ENCODE measurements at places on chromosomes 4 and X. TPM values are rescaled to one million over a fixed set of nuclear protein-coding genes. Genes with fewer than 3 reads are reported as not detected.

GRCh38 chrX:144531877-144532276, 648.0 kb downstream of the UBE2NL start:
- H3K27ac ChIP-seq, result no peak overlapping the region
- no peaks in the 10 kb centered on the region for H3K4me1 ChIP-seq
- H3K36me3 ChIP-seq, result no peaks in the 10 kb centered on the region
- DNase-seq, result no peak

- DNase-seq, result no peak
- H3K36me3 ChIP-seq, result no peaks in the 10 kb centered on the region
- no peak overlapping the region for H3K27ac ChIP-seq
- no peaks in the 10 kb centered on the region for H3K27me3 ChIP-seq
These were observed 1086.9 kb downstream of the PCDH7 start for GRCh38 chr4:31807036-31807435.

- peaks cover 18% of the 10 kb centered on the region for H3K27me3 ChIP-seq
- no peak overlapping the region for H3K4me3 ChIP-seq
- H3K4me1 ChIP-seq, result peaks cover 15% of the 10 kb centered on the region
- no peak for DNase-seq
- no peak overlapping the region for H3K27ac ChIP-seq
- no peaks in the 10 kb centered on the region for H3K36me3 ChIP-seq
These were observed 4.0 kb downstream of the PCYT1B start for GRCh38 chrX:24643116-24643515.

- no peaks in the 10 kb centered on the region for H3K36me3 ChIP-seq
- no peaks in the 10 kb centered on the region for H3K27me3 ChIP-seq
- no peaks in the 10 kb centered on the region for H3K4me1 ChIP-seq
- no peak overlapping the region for H3K27ac ChIP-seq
These were observed 61.8 kb upstream of the KLHL13 start for GRCh38 chrX:118178450-118178849.

GRCh38 chr4:77203380-77204197, 46.6 kb downstream of the CCNG2 start:
- no peaks in the 10 kb centered on the region for H3K36me3 ChIP-seq
- peaks cover 12% of the 10 kb centered on the region for H3K4me1 ChIP-seq
- peaks cover 6% of the 10 kb centered on the region for H3K27me3 ChIP-seq
- H3K4me3 ChIP-seq, result no peak overlapping the region
- no peak overlapping the region for H3K27ac ChIP-seq

DNA sequence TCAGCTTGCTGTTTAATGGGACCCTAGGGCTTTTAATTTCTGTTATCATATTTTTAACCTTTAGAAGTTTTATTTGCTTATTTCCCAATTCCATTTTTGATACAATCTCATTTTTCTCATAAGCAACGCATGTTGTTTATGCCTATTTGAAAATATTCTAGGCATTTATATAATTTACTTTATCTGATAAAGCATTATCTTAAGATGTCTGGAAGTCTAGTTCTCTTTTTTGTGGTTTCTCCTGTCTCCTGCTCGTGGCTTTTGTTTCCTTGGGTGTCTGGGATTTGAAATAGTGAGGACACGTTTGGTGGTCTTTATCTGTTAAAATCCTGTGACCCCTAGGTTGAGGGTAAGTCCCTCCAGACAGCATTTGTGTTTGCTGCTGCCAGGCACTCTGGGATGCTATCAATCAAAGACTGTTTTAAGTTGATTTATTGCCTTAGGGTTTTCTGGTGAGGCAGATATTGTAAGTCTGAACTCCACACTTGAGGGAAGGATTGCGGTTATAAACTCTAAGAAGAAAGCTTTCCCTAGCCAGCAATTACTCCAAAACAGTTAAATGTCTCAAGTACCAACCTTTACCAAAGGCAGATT, 208.0 kb downstream of the PRDM5 start:
- no peak overlapping the region for H3K4me3 ChIP-seq
- no peak for DNase-seq
- no peaks in the 10 kb centered on the region for H3K36me3 ChIP-seq
- no peaks in the 10 kb centered on the region for H3K4me1 ChIP-seq
- H3K27ac ChIP-seq, result no peak overlapping the region
- H3K27me3 ChIP-seq, result peaks cover 8% of the 10 kb centered on the region

DNA sequence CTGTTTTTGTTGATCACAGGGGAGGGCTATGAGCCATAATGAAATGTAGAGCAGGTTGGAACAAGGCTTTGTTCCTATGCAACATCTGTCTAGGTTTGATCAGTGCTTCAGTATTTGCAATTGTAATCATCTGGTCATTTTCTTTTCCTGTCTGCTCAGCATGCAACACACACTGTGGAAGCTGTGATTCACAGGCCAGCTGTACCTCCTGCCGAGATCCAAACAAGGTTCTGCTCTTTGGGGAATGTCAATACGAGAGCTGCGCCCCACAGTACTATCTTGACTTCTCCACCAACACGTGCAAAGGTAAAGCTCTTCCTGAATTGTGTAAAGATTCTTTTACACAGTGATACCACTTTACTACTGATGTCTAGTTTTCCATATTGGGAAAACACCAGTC, 181.9 kb upstream of the ANXA3 start:
- H3K4me1 ChIP-seq, result no peaks in the 10 kb centered on the region
- H3K27ac ChIP-seq, result no peak overlapping the region
- DNase-seq, result no peak
- H3K36me3 ChIP-seq, result no peaks in the 10 kb centered on the region
- H3K4me3 ChIP-seq, result no peak overlapping the region

DNA sequence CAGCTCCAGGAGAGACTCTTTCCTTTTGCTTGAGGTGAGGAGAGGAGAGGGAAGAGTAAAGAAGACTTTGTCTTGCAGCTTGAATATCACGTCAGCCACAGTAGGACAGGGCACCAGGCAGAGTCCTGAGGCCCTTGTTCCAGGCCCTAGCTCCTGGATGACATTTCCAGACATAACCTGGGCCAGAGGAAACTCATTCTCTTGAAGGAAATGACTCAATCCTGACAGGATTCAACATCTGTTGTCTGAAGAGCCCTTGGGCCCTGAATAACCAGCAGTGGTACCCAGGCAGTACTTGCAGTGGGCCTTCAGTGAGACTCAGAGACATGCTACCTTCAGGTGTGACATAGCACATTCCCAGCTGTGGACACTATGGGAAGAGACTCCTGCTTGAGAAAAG, 62.8 kb downstream of the FGF16 start:
- H3K4me1 ChIP-seq, result peaks cover 4% of the 10 kb centered on the region
- no peak overlapping the region for H3K4me3 ChIP-seq
- H3K27ac ChIP-seq, result no peak overlapping the region

DNA sequence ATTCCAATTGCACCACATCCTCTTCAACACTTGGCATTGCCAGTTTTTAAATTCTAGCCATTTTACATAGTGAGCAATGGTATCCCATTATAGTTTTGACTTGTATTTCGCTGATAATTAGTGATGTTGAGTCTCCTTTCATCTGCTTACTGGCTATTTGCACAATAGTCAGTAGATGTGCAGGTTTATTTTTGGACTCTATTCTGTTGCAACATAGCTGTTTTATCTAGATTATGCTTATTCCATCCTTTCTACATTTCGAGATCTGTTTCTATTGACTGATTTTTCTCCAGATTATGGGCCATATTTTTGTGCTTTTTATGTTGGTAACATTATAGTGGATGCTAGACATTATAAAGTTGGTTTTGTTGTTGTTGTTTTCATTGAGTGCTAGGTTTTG, 106.1 kb downstream of the WWC2 start:
- no peak overlapping the region for H3K27ac ChIP-seq
- no peaks in the 10 kb centered on the region for H3K27me3 ChIP-seq
- no peaks in the 10 kb centered on the region for H3K36me3 ChIP-seq
- no peak for DNase-seq
- H3K4me1 ChIP-seq, result no peaks in the 10 kb centered on the region

The ZNF185 gene
- 0.97 TPM for total RNA-seq

The PAGE4 gene
- not detected for total RNA-seq

The APBB2 gene
- 0.53 TPM for total RNA-seq

The SCARB2 gene
- total RNA-seq, result 10.7 TPM

The FHDC1 gene
- 0.24 TPM for total RNA-seq

The MAGEC2 gene
- not detected for total RNA-seq

The RENBP gene
- 13.6 TPM for total RNA-seq

Measured in activated CD8-positive, alpha-beta T cell treated with anti-CD3 and anti-CD28 coated beads, Interleukin-2, amount 10 ng/mL, durations not matched to agents 7 days and 5 days (primary cell).